ENCODE measurements at places on chromosomes 2 and 18.

GRCh38 chr2:8541223-8541622, 140.6 kb upstream of the ID2 start:
- DNase-seq: no peak

DNA sequence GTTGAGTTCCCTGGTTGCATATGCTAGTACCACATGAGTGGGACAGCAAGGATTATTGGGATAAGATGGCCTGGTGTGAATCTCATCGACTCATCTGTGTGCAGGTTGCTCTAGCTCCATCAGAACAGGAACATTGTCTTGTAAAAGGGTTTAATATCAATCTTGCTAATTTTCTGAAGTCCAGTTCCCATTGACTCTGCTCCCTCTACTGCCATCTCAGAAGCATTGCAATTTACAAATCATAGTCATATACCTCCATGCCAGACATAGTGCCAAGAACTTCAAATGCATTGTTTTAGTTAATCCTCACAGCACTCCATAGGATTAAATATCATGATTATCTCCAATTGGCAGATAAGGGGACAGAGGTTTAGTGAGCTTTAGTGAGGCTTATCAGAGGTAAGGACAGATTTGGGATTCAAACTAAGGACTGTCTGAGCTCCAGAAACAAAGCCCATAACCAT, 4.8 kb upstream of the STAT4 start:
- no peak for DNase-seq

DNA sequence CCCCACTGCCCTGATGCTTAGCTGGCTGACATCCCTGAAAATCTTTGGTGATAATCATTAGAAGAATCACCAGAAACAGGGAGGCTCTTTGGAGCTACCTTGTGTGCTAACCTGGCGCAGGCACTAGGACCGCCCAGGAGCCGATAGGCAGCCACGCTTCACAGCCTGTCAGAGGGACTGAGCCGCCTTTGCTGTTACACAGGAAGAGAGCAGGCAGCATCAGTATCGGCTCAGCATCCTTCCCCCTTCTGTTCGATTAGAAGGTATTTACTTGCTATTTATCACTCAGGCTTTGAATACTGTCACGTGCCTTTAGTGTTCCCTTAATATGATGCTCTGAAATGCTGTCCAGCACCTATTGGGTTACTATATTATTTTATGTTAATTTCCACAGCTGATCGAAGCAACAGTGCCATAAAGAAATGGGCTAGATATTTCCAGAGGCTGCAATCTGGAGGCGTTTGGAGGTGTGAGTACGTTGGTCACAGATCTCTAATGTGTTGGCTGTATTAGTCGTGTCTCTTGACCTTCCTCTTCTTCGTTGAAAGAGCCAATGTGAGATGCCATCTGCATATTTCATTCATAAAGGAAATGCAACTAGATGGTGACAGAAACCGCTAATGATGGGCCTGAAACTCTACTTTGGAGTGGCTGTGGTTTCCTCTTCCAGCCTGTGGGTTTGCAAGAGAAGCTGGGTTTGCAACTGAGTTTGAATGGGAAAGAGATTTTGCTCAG, 110.4 kb upstream of the RAB27B start:
- DNase-seq: no peak

GRCh38 chr2:158740621-158741020, 54.5 kb upstream of the DAPL1 start:
- no peak for DNase-seq

GRCh38 chr2:149825473-149825872, 237.9 kb upstream of the MMADHC start:
- DNase-seq: no peak

- DNase-seq: no peak
Measured at GRCh38 chr2:217899231-217900009, 103.4 kb downstream of the TNS1 start.

DNA sequence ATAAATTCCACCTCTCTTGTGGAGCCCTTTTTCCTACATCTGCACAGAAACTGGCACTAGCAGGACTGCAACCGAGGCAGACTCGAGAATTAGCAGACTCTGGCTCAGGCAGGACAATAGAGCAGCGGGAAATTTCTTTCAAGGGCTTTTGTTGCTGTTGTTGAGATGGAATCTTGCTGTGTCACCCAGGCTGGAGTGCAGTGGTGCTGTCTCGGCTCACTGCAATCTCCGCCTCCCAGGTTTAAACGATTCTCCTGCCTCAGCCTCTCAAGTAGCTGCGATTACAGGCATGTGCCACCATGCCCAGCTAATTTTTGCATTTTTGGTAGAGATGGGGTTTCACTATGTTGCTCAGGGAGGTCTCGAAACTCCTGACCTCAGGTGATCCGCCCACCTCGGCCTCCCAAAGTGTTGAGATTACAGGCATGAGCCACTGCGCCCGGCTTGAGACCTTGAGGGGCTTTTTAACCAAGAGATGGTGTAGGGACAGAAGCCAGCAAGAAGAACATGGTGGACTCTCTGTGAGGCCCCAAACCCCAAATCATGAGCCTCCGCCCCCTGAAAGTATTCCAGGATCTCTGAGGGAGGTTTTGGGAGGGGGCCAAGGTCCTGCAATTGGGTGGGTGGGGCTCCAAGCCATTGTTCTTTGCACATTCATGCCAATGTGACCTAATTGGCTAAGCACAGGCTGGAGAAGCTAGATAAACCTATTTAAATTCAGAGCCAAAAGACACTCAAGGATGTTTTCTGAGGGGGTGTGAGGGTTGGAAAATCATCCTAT, 68.4 kb upstream of the MSH2 start:
- no peak for DNase-seq

DNA sequence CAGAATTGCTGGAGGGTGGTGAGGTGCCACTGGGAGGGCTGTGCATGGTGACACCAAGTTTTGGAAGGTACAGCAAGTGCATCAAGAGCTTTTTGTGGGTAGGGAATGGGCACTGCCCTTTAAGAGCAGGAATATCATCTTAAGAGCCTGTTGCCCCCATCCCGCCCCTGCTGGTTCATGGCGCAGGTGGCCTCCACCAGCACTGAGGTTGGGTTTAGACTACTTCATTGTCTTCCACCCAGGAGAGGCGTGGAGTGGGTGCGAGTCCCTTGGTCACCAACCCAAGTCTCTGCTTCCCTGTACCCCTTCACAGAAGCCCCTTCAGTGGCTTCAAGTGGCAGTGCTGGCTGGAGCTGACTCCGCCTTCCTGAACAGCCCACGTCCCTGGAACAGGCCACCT, 7.8 kb downstream of the RNPEPL1 start:
- no peak for DNase-seq

GRCh38 chr18:59501920-59502273, 142.8 kb upstream of the LMAN1 start:
- no peak for DNase-seq

DNA sequence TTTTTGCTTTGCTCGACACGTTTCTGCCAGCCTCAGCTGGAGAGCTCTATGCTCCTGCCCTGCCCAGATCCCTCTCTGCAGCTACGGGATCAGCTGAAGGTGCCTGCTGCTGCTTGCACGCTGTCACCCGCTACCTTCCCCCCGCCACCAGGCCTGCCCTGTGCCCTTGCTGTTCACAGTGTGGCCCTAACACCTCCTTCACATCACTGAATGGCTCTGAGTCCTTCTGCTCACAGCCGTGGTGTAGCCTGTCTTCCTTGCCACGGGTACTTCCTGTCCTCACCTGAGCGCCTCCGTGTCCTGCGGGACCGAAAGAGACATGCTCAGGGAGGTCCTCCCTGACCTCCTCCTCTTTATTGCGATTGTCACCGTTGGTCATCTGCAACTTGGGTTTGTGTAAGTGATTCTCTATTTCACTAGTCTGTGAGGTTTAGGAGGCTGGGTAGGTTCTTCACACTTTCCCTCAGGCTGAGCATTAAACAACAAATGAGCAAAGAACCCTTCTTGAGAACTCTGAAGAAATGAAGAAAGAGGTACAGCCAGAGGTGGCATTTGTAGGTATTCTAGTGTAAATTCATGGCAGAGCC, 127.5 kb downstream of the NCK2 start:
- no peak for DNase-seq

GRCh38 chr2:105324101-105324500, 5.4 kb downstream of the TGFBRAP1 start:
- DNase-seq: no peak

GRCh38 chr2:234098681-234099080, 48.2 kb downstream of the SPP2 start:
- DNase-seq: no peak

DNA sequence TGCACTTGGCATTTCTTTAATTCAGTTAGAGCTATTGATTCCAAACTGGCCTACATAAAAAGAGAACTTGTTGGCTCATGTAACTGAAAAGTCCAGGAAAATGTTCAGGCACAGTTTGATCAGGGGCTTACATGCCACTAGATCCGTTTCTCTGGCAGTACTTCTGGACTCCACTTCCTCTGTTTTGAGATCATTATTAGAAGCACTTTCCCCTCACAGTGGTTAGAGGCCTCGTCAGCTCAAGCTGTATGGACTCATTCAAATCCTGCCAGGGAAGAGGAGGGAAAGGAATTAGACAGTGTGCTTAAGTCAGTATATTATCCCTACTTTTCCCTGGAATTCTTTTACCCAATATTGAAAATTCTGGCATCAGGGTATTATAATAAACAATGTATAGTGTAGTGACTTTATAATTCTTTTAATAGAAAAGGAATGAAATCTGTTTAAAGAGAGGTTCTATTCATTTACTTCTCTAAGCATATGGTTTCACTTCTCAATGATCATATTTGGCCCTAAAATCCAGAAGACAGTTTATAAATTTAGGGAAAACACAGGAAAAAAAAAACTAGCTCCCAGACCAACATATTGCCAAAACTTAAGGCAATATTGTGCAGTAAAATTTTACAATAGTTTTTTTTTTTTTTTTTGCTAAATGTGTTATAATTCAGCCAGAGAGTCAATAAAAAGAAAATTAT, 92.0 kb downstream of the ARMC9 start:
- no peak for DNase-seq

GRCh38 chr2:86393521-86394491, 47.4 kb upstream of the KDM3A start:
- DNase-seq: no peak

All from stimulated activated CD8-positive, alpha-beta memory T cell treated with anti-CD3 and anti-CD28 coated beads, Interleukin-15, amount 100 ng/mL, for 4 hours (primary cell).